Activated T-cell treated with anti-CD3 and anti-CD28 coated beads, Interleukin-2, amount 50 U/mL, for 1 hour (primary cell): ENCODE measurements at places on chromosomes 2 and 18.

- no peak for DNase-seq
Measured at GRCh38 chr18:62767321-62767720, 52.0 kb downstream of the PHLPP1 start.

DNA sequence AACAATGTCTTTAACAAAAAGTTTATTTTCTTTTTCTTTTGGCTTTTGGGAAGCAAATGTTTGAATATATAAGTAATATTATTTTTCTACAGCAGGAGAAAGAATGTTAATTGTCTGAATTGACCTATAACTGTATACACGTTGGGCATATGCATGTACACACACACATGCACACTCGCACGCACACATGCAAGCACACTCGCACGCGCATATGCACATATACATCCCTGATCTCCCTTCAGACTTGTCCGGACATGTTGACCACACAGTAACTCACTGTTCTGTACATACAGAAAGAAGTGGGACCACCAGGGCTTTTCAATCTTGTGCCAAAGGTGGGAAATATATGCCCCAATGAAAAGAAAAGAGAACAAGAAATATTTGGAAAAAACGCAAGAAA lies 245.1 kb upstream of the APCDD1 start:
- no peak for DNase-seq

GRCh38 chr2:191635333-191636234 lies 42.4 kb upstream of the NABP1 start:
- DNase-seq = no peak

- no peak for DNase-seq
Measured at GRCh38 chr2:58484221-58484620, 243.1 kb upstream of the FANCL start.

GRCh38 chr2:84896567-84896966 lies 8.9 kb upstream of the TMSB10 start:
- no peak for DNase-seq

DNA sequence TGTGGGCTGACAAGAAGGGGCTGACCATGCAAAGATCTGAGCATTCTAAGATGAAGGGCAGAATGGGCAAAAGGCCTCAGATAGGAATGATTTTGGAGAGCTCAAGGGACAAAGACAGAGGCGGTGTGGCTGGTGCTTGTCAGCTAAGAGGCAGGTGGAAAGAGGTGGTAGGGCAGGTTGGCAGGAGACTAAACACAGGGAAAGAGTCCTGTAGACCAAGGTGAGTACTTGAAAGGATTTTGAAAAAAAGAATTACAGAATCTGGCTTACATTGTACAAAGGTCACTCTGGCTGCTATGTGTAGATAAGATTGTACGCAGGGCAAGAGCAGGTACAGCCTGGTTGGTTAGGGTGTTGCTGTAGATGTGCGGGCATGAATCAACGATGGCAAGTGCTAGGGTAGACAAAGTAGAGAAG lies 50.6 kb downstream of the STK39 start:
- no peak for DNase-seq

DNA sequence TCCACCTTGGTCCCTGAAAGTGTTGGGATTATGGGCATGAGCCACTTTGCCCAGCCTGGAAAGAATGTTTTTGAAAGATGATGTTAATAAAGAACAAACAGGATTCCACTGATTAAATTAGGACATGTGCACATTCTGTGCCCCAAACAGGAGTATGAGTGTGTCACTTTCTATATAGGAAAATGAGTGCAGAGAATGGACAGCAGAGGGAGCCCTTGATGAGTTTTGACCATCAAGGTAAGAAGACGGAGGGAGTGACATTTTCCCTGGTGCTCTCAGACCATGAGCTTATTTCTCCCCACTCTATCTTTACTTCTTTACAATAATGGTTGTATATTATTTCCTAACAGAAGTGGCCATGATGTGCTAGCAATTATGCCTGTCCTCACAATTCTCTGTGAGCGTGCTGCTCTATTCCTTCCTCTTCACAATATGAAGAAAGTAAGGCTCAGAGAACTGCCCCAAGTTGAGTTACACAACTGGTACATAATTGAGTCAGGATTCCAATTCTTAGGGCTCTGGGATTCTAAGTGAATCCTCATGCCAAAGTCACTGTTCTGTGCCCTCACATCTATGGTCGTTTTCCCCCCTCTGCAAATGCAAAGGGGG lies 20.6 kb downstream of the RPL37A start:
- DNase-seq = no peak

DNA sequence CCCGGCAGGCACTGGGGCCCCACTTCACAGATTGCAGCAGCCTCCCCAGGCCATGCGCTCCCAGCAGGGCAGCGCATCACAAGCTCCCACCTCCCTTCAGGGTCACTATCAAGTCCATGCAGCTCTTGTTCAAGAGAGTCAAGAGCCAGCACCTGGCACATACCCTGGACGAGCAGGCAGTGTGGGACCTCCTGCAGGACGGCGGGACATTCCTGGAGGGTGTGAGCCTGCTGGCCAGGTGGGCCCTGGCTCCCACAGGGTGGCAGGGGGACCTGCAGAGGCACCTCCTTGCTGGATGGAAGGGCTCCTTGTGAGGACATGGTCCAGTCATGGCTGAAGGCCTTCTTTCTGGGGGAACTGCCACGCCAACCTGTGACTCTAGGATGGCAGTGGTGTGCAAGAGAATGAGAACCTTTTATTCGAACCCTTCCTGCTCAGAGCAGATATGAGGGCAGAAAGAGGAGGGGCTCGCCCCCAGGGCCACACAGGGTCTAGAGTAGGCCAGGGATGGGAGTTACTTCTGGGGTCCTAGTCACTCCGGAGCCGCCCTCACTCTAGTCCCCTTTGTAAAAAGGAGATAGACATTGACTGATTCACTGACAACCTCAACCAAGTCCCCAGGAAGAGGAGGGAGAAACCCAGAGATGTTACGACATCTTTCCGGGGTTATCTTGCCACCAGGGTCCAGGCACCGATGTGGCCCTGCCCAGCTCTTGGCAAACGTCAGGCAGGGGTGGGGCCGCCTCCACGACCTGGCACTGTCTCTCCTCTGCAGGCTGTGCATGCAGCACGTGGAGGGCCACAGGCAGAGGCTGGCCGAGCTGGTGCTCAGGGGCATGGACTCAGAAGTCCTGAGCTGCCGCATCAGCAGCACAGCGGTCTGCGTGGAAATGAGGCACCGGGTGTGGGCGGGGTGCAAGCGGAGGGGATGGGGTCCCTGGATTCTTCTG lies 31.3 kb downstream of the HJURP start:
- no peak for DNase-seq

GRCh38 chr2:30371772-30372373 lies 75.2 kb upstream of the LCLAT1 start:
- no peak for DNase-seq

DNA sequence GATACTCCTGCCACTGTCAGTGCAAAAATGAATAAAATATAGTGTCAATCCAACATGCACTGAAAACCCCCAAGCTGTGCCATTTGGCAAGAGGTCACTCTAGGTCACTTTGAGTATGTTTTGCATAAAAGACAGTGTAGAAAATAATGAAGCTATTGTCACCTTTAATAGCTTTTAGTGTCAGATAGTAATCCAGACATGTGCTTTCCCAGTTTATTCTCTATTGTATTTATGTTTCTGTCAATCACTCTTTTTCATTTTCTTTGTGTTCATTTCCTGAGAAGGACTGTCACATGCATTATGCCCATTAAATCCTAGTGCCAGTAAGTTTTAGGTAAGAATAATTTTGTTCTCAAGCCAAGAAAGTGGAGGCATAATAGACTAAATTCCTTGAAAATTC lies 1073.9 kb upstream of the CDH2 start:
- no peak for DNase-seq

GRCh38 chr2:186695081-186695756 lies 1.4 kb downstream of the FAM171B start:
- no peak for DNase-seq

DNA sequence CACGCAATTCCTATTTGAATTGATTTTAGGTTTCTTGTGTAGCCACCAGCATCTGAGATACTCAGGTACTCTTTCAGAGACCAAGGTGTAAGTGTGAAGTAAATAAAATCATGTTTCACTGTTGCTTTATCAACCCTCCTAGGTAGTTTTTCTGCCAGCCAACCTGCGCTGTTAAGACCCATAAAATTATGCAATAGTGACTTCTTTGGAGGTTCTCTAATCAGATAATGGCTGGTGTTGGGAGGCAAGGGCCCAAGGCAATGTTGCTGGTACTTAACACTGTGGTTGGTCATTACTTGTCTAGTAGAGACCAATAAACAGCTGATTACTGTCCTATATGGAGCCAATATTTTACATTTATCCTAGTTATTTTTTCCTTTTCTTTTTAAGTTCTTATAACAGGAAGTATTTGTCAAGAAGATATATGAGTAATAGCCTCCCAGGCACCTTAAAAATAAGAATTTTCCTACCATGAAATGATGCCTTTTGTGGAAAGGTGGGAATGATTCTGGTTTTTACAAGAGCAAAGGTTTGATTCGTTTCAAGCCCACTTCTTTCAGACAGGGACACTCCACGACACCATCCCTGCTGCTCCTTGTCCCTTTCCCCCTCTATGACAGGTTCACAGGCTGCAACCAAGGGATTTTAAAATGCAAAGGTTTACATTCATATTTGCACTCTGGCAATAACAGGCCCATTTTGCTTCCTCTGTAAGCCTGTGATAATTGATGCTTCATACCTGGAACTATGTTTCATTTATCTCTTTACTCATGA lies 259.3 kb downstream of the MEIS1 start:
- DNase-seq = no peak

GRCh38 chr2:182050333-182051135 lies 64.9 kb downstream of the PPP1R1C start:
- DNase-seq = no peak

DNA sequence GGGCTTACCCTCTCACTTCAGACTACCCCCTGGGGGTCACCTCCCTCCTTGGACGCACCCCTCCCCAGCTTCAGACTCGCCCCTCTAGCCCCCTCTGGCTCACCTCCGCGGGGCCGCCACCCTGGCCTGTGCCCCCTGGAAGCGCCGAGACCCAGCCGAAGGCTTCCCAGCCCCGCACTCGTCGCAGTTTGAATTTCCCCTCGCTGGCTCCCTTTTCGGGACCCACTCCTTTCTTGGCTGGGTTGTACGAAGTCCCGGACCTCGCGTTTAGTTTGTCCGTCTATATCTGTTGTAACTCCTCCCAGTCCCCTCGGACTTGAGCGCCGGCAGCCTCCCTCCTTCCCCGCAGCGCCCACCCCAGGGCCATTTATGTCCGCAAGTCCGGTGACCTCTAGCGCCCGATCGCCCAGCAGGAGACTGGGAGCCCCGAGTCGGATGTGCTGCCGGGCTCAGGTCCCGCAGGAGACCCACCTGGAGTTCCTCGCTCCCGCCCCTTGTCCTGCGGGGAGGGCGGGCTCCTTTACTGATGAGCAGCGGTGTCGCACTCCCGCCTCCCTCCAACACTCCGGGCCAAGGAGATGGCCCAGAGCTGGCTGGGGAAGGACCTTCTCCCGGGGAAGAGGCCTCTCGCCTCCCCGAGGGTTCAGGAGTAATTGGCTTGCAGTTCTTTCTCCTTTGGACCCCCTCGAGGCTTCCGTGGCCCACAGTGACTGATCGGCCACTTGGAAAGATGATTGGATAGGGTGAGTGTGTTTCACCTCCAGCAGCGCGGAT lies 692 bp upstream of the RAX start:
- DNase-seq = no peak

- no peak for DNase-seq
Measured at GRCh38 chr2:195686564-195686963, 29.5 kb downstream of the SLC39A10 start.

GRCh38 chr18:73679941-73680712 lies 467.5 kb downstream of the FBXO15 start:
- DNase-seq = no peak

DNA sequence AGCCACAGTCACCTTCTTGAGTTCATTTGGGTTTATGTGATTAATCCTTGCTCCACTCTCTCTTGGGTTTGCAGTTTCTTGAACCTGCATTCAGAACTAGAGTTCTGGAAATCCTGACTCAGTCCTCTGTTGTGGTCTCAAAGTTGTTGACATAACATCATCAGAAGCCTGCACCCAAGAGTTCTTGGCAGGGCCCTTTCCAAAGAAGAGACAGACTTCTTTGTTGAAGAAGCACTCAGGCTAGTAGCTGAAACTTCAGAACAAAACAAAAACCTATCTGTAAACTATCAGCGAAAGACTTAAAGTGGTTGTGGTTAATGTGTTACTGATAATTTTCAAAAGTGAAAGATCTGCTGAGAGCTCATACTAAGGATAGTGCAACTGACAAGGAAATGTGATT lies 120.8 kb downstream of the FAM168B start:
- DNase-seq = no peak

DNA sequence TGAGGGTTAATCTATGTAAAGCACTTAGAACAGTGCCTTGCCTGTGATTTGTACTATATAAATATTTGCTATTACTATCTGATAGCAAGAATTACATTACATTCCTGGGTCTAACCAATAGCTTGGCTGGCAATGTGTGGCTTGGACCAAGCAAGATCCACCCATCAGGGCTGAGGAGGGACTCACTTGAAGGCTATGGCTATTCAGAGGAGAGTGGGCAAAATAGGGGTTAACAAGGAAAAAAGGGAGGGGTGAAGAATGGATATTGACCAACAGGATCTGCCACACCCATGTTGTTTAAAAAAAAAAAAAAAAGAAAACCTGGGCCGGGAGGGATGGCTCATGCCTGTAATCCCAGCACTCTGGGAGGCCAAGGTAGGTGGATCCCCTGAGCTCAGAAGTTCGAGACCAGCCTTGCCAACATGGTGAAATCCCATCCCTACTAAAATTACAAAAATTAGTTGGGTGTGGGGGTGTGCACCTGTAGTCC lies 20.0 kb upstream of the TMBIM1 start:
- DNase-seq = no peak

DNA sequence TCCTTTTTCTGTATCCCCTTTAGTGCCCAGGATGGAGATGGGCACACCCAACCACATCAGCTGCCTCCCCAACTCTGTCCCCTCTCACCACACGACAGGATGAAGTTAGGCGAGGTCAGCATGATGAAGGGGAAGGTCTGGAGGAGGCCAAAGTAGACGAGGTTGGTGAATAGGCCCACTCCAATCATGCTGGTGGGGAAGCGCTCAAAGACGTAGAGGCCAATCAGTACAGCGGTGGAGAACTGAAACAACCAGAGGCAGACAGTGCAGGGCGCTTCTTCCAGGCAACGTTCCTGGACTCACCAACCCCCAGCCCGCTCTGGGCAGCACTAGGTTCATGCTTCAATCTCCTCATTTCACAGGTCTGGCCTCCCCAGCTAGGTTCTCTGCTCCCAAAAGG lies 2.9 kb downstream of the TEX261 start:
- DNase-seq = no peak
